Activated CD8-positive, alpha-beta memory T cell treated with anti-CD3 and anti-CD28 coated beads, Interleukin-2, amount 50 U/mL, for 48 hours (primary cell): ENCODE measurements at places on chromosomes 4 and X.
A peak's percentile ranks its signal among the peaks of the same experiment; 100 is the strongest.

GRCh38 chrX:110667706-110668105, 127.9 kb downstream of the CHRDL1 start:
- DNase-seq = no peak

- no peak for DNase-seq
These were observed 1047.7 kb downstream of the STIM2 start for GRCh38 chr4:27908356-27908755.

DNA sequence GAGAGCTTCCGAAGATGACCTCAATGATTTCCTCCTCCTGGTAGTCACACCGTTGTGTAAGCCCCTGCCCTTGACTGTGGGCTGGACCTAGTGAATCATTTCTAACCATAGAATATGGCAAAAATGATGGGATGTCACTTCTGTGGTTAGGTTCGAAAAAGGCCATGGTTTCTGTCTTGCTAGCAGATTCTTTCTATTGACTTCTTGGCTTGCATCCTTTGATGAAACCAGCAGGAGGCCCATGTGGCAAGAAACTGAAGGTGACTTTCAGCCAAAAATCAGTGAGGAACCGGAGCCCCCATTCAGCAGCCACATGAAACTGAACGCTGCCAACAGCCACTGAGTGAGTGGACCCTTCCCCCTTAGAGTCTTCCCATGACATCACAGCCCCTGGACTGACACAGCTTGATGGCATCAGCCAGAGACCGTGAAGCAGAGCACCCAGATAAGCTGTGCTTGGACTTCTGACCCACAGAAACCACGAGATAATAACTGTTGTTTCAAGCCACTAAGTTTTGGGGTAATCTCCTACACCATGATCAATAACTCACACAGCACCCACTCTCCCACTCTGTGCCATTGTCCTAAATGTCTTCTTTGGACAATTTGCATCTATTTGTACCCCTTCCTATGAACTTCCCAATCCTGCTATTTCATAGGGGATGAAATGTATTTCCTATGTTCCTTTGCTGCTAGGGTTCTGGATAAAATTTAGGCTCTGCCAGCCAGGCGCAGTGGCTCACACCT, 148.0 kb upstream of the STX18 start:
- DNase-seq = no peak

DNA sequence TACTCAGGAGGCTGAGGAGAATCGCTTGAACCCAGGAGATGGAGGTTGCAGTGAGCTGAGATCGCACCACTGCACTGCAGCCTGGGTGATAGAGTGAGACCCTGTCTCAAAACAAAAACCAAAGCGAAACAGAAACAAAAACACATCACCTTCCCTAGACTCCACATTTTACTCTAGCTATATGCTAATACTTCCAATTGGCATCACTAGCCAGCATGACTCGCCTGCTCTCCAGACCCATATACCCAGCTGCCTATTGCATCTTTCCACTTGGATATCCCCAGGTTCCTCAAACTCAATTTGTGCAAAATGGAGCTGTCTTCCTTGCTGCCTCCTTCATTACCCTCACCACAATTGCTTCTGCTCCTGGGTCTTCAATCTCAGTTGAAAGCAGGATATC, 22.4 kb upstream of the LAP3 start:
- no peak for DNase-seq

DNA sequence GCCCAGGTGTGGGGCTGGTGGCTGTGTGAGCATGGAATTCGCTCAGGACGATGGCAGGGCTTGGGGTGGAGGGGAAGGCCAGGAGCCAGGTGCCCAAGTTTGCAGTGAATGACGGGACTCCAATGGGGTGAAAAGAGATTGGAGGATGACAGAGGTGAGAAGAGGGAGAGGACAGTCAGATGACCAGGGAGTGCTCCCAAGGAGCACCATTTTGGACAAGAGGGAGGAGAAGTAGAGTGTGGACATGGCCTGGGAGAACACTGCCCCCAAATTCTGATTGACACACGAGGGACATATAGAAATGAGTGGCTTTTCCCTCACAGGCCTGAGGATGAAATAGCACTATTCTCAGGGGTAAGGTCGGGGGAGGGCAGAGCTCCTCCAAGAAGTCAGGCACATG, 6.7 kb downstream of the MRFAP1 start:
- no peak for DNase-seq

GRCh38 chr4:5638976-5639375, 69.4 kb downstream of the EVC2 start:
- no peak for DNase-seq

DNA sequence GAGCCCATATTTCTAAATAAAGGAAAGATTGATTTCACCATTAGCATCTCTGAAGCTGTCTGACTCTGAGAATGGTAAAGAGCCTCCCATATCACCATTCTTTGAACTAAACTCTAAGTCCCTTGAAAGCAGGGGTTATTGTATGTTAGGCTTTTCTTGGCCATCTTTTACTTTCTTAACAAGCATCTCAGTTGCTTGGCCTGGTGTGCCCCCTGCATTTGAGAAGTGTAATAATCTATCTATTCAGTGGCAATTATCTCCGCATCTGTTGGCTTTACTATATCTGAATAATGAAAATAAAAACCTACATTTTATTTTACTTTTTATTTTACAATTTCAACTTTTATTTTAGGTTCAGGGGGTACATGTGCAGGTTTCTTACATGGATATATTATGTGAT, 128.3 kb upstream of the ARMCX2 start:
- no peak for DNase-seq

DNA sequence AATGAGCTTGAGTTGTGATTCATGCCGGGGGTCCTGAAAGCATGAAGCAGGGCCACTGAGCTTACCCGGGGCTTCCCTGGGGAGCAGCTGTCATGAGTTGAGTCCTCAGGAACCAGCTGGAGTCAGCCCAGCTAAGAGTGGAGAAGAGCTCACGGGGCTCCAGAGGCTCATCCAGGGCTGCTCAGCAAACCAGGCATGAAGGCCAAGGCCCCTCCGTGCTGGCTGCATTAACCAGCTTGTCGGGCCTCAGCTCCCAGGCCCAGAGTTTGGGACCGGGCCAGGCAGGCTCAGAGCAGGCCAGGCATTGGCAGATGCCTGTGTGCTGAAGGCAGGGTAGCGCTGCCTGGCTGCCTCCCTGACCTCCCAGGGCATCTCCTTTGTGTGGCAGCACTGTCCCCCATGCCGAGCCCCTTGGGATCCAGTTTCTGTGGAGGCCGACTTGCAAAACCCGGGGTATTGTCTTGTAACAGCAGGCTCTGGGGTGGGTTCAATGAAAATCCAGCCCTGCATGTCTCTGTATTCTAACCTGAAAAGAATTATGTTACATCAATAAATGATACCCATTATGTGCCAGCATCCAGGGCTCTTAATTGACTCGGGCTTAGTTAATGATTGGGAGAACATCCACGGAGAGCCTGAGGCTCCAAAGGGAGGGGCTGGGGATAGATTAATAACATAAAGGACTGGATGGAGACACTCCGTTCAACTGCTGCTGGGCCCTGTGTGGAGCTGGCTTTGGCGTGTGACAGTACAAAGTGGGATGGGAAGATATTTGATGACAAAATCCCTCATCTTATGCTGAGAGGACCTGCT, 68.0 kb upstream of the MSX1 start:
- DNase-seq = no peak

DNA sequence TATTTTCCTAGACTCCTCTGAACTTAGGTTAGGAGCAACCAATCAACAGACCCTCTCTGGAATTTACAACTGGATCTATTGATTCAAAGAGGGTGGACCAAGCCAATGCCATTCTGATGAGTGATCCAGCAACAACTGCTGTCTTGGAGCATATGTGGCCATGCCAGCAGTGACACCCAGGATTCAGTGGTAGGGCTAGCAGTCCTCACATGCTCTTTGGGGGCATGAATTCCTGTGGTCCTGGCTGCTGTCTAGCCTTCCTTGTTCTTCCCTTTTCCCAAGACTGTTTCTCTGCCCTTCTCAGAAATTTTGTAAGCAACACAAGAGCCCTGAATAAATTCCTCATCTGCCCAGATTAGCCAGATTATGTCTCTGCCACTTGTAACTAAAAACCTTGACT, 61.5 kb upstream of the GATB start:
- no peak for DNase-seq

- no peak for DNase-seq
These were observed 53.8 kb downstream of the CXCL1 start for GRCh38 chr4:73922766-73923630.

DNA sequence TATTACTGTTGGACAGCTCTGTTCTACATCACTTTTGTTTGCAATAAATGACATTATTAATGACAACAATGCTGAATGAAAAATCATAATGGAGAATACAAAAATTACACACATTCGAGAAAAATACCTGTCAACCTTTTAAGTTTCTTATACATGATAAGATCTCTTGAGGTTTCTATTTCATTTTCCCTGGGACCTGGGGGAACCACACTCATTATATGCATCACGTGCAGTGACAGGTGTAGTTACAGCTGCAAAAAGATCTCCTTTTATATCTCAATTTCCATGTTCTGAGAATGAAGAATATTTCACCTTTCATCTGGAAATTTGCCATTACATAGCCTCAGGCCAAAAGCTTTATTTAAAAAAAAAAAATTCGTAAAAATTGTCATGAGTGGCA, 1347.0 kb upstream of the AGA start:
- DNase-seq = no peak

GRCh38 chr4:78410676-78411075, 140.9 kb upstream of the ANXA3 start:
- no peak for DNase-seq

DNA sequence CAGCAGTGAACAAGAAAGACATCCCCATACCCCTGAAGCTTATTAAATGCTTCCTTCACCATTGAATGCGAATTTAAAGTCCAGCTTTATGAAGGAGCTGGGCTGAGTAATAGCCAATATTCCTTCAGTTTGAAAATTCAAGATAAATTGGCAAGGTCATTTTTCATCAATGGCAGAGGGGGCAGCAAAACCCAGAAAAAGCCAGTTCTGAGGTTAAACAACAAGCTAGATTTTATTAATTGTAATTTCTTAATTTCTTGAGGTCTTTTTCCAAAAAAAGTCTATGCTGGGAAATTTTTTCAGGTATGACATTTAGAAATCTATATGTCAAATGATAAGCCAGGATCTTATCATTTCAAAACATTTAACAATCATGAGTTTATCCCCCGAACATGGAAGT, 808.9 kb downstream of the RPA4 start:
- DNase-seq = no peak

DNA sequence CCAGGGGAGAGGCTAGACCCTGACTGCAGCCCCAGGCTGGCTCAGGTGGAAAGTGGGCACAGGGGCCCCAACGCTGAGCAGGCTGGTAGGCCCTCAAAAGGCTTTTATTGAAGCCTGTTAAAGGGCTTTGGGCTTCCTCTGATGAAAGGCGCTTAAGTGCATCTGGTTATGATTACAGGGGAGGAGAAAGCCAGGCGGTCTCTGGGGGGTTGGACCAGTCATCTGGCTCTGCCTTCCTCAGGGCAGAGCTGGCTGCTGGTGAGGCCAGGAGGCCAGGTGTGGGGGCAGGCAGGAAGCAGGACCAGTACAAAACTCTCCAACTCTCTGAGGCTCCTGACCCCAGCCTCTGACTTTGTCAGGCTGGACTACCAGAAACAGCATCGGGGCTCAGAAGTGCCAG, 68.8 kb upstream of the BCOR start:
- no peak for DNase-seq

DNA sequence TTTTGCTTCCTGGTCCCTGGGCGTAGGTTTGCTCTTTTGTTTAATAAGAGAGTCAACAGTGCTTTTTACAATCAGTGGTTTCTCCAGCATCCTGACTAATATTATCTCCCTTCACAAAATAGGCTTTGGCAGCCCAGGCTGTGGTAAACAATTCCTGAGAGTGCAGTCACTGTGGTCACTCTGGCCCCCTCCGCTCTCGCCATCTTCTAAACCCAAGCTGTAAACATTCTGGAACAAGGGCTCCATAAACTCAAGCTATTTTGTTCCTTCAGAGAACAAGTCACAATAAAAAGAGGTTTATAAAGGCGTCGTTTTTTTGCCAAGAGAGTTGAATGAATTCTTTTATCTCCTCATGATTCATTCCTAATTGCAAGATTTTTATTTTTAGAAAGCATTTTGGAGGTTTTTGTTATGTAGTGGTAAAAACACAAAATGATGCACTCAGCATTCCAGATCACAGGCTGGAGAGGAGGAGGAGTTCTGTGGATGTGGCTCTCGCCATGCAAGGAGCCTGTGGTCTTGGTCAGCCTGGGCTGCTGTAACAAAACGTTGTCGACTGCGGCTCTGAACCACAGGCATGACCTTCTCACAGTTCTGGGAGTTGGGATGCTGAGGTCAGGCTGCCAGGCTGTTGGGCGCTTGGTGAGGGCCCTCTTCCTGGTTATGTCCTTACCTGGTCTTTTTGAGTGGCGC, 486.4 kb upstream of the FAT1 start:
- no peak for DNase-seq

DNA sequence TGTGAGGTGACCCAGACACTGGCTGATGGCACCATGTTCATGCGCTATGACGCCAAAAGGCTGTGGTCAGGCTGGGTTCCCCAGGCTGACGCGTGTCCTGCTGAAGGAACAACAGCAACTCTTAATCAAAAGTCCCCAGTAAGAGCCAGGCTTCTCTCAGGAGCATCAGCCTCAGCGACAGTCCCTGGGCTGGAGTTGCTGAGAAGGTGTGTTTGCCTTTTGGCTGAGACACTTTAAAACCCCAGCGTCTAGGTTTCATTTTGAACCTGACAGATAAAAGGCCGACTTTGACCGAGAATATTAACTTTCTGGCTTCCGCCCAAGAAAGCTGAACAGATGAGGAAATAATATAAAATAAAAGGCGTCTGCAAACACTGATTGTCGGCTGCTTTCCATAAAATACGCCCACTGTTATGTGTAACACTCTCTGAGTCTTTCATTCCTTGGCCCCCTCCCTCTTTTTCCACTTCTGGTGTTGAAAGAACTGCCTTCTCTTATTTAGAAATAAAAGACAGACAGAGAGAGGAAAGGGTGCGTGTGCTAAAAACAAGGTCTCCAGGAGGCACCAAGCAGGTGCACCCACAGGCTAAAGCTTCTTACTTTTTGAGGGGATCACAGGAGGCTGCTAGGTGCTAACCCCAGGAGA, 373.6 kb downstream of the MID1IP1 start:
- DNase-seq = peak; percentile 59

DNA sequence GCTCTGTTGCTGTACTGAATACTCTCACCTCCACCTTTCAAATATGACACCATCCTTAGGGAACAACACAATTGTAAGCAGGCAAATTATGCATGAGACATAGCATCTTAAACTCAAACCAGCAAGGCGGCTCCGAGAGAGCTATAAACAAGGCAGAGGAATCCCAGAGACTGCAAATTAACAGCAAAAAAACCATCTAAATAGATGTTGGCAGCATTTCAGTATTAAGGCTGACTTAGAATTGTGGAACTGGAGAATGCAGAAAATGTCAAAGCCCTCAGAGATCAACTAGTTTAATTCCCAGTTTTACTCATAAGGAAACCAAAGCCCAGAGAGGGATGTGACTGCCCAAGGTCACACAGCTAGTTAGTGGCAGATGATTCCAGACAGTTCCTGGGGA, 37.2 kb upstream of the SPANXC start:
- no peak for DNase-seq

- no peak for DNase-seq
These were observed 8.9 kb upstream of the AGA start for GRCh38 chr4:177451108-177451500.

DNA sequence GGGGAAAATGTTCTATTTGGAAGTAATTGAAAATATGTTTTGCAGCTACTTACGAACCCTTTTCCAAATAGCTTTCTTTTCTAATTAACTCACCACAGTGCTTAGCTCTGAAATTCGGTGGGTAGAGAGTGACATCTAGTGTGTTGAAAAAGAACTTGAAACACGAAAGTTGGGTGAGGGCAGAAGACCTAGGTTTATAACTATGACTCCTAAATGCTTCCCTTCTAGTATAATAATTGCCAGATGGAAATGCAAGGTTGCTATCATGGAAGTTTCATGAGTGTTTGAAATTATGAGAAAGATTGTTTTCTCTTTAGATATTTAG, 77.3 kb upstream of the NOCT start:
- no peak for DNase-seq
